ENCODE measurements at places on chromosomes 5 and 9.

- DNase-seq, result no peak
These were observed 732.0 kb downstream of the CDH18 start for GRCh38 chr5:19256036-19256435.

- no peak for DNase-seq
These were observed 1.5 kb upstream of the MYOZ3 start for GRCh38 chr5:150659360-150660107.

DNA sequence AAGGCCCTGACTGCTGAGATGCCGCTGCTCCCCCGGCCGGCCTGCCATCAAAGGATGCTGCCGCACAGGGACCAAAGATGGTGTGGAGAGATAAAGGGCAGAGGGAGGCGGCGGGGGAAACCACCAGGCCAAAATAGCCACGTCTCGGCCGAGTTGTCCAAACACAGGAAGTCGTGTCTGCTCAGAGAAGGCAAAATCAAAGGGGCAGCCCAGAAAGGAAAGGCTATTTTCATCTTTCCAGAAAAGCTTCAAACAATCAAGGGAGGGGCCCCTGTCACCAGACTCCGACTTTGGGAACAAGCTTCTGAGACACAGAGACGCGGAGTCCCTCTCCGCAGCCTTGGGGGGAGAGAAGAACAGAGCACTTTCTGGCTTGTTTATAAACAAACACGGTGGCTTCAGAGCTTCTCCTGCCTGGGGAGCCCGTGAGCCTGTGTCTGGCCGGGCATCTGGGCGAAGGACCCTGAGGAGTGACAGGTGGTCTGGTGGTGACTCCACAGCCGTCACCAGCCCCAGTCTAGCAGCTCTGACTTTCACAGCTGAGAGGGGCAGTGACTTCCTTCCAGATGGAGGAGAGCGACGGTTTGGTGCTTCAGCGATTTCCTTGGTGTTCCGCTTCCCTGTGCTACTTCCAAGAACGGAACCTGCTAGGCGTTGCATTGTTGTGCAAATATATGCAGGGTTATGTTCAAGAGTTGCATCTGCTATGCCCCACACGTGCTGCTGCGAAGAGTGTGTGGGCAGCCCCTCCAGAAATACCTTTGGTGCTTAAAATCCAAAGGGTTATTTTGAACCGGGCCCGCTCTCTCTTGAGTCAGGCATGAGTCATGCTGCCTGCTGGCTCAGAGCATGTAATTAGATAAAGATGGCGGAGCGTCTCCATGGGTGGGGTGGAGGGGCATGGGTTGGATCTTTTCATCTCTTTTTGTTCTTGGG lies 24.0 kb downstream of the ADAMTSL2 start:
- DNase-seq, result peak; percentile 80

GRCh38 chr5:38193015-38193581 lies 65.3 kb upstream of the EGFLAM start:
- peak; percentile 74 for DNase-seq

- DNase-seq, result no peak
These were observed 1.3 kb downstream of the HAVCR2 start for GRCh38 chr5:157107508-157107907.

DNA sequence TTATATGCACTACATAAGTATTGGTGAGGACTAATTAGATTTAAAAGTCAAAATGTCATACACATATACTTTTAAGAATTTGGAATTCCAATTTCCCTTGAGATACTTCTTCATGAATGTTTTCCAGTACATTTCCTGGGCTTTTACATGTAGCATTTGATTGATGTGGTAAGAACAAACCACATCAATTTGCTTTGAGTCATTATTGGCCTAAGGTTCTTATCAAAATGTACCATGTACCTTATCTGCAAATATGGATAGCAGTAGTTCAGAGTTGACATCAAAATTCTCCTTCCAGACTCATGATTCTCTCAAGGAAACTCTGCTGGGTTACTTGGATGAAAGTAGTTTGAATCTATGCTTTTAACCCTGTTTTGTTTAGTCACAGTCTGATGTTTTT lies 2.5 kb downstream of the CAST start:
- DNase-seq, result no peak

GRCh38 chr9:112496074-112496722 lies 9.6 kb downstream of the KIAA1958 start:
- no peak for DNase-seq

- DNase-seq, result no peak
These were observed 2.5 kb downstream of the LAMC3 start for GRCh38 chr9:131011274-131012022.

DNA sequence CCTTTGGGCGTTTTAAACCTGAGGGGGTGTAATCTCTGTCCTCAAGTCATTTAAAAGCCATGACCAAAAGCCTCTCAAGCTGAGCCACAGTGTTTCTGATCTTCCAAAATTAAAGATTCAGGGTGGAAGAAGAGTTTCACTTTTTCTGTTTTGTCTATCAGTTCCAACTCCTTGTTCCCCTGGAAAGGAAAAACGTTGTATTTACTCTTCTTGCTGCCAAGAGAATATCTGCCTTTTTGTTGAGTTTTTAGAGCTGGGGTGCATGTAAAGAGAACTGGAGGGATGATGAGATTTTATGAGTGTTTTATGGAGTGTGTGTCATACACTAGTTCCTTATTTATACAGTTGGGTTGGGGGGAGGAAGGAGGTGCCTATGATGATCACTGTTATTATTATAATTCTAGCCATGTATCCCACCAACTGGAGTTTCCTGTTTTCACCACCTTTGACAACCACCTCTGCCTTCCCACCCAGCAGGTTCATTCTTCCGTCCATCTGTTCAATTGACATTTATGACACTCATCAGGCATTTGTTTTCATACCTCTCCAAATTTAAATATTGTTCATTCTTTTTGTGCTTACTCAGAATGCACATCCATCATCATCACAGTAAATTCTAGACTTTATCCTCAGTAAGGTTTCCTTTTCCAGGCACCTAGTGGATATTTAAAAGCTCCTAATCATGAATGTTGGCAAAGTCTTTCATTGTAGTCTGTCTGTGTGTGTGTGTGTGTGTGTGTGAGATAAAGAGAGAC lies 97.9 kb upstream of the MPDZ start:
- no peak for DNase-seq

DNA sequence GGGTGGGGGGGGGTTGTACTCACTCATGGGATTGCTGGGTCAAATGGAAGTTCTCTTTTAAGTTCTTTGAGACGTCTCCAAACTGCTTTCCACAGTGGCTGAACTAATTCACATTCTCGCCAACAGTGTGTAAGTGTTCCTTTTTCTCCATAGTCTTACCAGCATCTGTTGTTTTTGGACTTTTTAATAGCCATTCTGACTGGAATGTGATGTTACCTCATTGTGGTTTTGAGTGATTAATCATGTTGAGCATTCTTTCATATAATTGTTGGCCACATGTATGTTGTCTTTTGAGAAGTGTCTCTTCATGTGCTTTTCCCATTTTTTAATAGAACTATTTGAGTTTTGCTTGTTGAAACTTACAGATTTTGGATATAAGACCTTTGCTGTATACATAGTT lies 94.9 kb upstream of the PLPPR1 start:
- DNase-seq, result no peak

GRCh38 chr5:136905571-136905970 lies 540.2 kb upstream of the TRPC7 start:
- no peak for DNase-seq

DNA sequence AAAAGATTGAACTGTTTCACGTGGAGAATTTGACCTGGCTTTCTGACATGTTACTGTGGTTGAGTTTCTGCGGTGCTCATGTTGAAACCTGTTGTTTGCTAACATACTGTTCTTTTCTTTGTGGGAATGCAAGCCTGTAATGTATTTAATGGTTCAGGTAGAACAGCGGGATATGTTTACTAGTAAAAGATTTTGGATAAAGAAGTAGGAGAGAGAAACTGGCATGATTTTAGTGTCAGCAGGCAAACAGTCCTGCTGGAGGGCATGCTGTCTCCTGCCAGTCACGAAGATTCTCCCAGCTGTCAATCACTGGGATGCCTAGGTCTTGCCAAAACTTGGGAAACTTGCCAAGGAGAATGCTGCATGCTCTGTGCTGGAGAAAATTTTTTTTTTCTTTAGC lies 263.5 kb downstream of the TAF11L14 start:
- no peak for DNase-seq

GRCh38 chr9:134518004-134518606 lies 123.5 kb upstream of the COL5A1 start:
- DNase-seq, result no peak

DNA sequence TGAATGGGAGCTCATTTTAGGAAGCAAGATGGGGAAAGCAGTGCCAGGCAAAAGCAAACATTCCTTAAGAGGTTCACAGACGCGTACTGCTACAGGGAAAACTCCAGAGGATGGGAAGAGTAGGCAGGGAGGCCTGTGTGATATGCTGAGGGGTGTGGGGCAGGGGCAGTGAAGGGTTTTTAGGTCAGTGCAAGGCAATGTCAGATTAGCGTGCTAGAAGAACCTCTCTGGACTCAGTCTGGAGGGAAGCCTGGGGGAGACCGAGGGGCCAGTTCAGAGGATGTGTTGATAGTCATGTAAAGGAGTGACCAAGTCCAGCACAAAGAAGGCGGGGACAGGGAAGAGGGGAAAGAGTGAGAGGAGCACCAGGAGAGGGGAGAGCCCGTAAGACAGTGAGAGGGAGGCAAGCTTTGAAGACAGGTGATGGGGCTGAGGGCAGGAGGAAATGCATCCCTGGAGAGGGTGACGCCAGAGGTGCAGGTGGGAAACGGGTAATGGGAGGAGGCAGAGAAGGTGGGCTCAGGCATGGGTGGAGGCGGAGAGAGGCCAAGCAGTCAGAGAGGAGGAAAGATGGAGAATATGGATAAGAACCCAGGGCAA lies 134.5 kb downstream of the MTX3 start:
- DNase-seq, result no peak

DNA sequence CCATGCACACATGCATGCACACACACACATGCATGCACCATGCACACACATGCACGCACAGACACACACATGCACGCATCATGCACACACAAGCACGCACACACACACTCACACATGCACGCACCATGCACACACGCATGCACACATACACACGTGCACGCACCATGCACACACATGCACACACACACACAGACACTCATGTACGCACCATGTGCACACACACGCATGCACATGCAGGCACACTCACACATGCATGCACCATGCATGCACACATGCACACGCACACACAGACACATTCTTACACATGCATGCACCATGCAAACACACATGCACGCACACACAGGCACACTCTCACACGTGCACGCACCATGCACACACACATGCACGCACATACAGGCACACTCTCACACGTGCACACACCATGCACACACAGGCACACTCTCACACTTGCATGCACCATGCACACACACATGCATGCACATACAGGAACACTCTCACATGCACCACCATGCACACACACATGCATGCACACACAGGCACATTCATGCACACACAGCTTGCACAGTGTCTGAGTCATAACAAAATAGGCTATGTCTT lies 117.5 kb downstream of the TENT4A start:
- no peak for DNase-seq

DNA sequence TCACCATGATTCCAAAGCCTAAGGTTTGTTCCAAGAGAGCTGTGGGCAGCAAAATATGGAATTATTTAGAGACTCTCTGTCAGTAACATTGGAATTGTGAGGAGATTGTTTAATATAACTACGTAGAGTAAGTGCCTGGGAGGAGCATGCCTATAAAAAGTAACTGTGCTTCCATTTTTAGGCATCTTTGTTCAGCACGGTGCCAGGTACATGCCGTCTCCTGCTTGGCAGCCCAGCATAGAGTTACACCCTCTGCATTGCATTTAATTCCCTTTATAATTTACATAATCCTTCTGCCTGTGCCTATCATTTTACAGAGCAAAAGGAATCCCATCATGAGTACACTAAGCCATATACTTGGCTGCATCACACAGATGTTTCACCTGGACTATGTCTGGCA lies 32.1 kb upstream of the ALDH1A1 start:
- no peak for DNase-seq

Data from fibroblast of pulmonary artery (primary cell).